Activated T-helper 1 cell treated with Interleukin-2 at 50 U/mL for 16 hours (primary cell): ENCODE measurements at places on chromosomes 3 and 15.

DNA sequence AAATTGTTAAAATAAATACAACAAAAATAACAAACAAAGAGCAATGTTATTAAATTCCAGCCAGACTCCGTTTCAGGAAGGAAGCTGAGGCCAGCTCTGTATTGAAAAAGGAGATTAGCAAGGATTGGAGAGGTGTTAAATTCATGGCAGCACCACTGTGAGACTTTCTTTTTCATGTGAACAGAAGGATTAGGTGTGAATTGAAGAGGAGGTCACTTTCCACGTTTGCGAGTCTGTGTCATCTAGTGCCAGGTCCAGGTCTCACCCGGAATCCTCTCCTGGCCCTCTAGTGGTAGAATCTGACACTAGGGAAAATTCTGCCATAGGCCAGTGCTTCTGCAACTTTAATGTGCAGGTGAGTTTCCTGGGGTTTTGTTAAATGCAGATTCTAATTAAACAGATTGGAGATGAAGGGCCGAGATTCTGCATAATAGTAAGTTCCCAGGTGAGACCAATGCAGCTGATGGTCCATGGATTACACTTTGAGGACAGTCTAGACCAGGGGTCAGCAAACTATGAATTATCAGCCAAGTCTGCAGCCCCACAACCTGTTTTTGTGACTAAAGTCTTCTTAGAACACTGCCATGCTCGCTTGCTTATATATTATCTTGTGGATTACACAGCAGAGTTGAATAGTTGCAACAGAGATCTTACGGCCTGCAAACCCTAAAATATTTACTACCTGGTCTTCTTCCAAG is 9.2 kb upstream of the SLC6A1 start:
- no peak for DNase-seq

GRCh38 chr3:50588759-50589433 is 19.6 kb downstream of the HEMK1 start:
- DNase-seq, result no peak

GRCh38 chr3:58349792-58350626 is 17.3 kb downstream of the PXK start:
- DNase-seq, result no peak

GRCh38 chr3:95721938-95722337 is 1092.5 kb upstream of the EPHA6 start:
- no peak for DNase-seq

DNA sequence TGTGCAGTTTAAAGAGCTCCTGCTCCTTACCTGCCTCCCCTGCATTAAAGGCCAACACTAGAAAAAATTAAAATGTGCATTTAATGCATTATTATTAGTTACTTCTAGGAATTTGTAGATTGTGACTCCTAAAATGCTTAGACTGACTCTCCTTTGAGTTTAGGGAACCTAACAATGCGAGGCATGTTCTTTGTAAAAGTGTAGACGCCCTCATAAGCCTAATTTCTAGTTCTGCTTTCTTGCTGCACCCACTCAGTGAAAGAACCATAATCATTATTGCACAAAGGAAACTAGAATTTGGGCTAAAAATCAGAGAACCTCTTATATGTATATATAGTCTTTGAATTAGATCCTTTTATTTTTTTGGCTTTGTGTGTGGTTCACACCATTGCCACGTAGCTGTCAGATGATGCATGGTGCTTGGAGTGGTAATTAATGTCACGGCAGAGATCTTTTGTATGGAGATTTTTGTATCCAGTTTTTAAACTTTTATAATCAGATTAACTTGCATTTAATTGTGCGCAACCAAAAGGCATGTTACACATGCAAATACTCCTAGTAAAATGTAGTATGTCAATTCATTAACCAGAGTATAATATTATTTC is 710 bp downstream of the ABHD10 start:
- no peak for DNase-seq

GRCh38 chr15:93290618-93290946 is 201.6 kb upstream of the RGMA start:
- DNase-seq, result no peak

DNA sequence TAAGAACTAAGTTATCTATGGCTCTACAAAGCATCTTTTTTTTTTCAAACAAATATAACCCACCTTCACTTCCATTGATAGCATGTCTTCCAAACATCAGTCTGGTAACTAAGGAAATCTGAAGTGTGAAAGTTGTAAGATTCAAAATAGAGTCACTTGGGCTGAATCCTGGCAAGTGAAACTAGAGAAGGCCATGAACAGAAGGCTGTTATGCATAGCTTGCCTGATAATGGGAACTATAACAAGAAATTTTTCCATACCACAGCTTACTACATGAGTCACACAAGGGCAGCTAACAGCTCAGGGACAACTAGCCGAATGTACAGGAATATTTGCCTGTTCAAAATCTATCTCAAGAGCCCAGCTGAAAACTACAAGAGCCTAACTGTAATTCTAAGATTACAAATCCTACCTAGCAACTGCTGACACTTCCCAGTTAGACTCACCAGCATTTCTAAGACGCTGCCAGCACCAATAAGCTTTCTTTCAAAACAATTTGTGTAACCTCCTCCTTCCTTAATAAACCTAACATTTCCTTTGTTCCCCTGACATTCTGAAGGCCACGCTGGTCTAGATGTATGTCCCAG is 1066.5 kb downstream of the PLOD2 start:
- no peak for DNase-seq

DNA sequence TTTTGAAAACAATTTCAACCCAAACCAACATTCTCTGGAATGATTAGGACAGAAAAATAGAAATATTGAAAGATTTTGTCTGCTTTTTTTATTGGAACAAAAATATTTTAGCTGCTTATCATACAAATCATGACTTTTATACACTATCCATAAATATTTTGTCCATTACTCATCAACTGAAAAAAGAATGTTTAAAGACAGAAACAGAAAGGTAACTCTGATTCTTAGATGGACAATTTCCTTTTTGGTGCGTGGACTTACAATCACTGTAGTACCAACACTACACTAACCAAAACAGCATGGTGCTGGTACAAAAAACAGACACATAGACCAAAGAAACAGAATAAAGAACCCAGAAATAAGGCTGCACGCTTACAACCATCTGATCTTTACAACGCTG is 582.8 kb upstream of the CCDC54 start:
- DNase-seq, result no peak

DNA sequence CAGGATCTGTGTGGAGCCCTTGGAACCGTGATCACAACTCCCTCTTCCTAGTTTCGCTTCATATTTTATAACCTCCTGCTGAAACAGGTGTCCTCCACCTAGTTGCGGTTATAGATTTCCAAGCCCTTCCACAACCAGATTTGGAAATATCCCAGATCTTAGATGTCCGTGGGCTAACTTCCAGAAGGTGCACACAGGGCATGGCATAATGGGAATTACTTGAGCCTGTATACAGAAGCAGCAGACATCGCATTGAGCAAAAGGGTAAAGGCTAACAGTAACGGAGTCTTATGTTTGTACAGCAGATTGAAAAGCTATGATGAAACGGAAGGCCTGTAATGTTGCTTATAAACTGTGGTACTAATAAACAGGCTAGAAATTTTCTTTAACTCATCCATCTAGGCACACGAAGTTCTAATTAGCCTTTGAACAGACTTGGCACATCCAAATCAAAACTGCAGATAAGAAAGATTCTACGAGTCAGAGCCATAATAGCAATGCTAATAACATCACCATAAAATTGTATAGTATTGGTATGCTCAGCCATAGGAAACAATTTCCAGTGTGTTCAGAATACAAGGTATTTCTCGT is 1.2 kb upstream of the USF3 start:
- DNase-seq, result no peak

- no peak for DNase-seq
These were observed 29.0 kb downstream of the PPARG start for GRCh38 chr3:12317914-12318313.

- no peak for DNase-seq
These were observed 89.4 kb downstream of the IGF1R start for GRCh38 chr15:98737721-98738120.

GRCh38 chr3:112470788-112471187 is 28.5 kb downstream of the BTLA start:
- DNase-seq, result no peak

- no peak for DNase-seq
These were observed 12.4 kb downstream of the GORASP1 start for GRCh38 chr3:39094851-39095677.
